ENCODE measurements at places on chromosomes 4 and X.
A peak's percentile ranks its signal among the peaks of the same experiment; 100 is the strongest.

DNA sequence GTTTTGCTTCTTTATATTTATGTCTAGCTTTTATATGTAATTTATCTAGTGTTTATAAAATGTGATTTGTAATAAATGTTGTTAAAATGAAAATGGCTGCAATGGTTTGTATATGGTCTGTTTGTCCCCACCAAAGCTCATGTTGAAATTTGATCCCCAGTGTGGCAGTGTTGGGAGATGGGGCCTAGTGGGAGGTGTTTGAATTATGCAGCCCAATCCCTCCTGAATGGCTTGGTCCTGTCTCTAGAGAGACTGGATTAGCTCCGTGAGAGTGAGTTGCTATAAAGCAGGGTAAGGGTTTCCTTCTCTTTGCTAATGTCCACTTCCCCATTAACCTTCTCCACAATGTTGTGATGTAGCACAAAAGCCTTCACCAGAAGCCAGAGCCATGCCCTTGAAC, 30.0 kb upstream of the JADE3 start:
- no peak for DNase-seq

- DNase-seq = no peak
Measured at GRCh38 chrX:38578167-38578566, 16.8 kb downstream of the TSPAN7 start.

DNA sequence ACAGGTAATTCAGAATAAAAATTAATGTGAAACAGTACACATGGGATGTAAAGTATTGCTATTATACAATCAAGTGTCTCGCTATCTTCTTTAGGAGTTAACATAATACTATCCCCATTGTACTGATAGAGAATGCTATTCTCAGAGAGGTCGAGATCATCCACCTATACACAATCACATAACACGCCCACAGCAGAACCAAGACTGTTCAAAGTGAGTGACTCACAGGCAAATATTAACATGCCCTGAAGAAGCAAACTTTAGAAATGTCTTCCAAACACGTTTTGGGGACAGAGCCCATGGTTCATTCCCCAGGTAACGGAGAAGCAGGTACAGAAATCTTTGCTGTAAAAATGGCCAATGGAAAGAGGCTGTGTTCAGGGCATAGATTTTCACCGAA, 50.1 kb upstream of the PHKA2 start:
- no peak for DNase-seq

GRCh38 chr4:100908540-100908939, 390.7 kb upstream of the EMCN start:
- no peak for DNase-seq

- DNase-seq = no peak
Measured at GRCh38 chr4:140084385-140084784, 69.6 kb downstream of the MAML3 start.

GRCh38 chrX:19670854-19671620, 155.7 kb upstream of the MAP3K15 start:
- no peak for DNase-seq

DNA sequence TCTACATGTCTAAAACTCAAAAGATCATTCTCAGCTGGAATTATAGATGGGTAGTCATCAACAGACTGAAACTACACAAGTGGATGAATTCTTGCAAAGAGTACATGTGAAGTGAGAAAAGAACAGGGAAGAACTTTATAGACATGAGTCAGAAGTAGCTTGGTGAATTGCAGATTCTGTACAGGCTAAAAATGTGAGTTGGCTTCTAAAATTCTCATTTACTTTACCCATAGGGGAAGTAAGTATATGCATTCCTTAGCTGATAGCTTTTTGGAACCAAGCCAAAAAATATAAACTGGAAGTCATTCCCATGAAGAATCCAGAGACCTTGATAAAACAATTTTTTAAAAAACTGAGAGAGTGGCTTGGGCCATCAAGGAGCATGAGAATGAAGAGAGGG, 584.2 kb upstream of the FTHL17 start:
- DNase-seq = no peak

GRCh38 chr4:180669680-180670079, 1573.5 kb upstream of the TENM3 start:
- DNase-seq = no peak

DNA sequence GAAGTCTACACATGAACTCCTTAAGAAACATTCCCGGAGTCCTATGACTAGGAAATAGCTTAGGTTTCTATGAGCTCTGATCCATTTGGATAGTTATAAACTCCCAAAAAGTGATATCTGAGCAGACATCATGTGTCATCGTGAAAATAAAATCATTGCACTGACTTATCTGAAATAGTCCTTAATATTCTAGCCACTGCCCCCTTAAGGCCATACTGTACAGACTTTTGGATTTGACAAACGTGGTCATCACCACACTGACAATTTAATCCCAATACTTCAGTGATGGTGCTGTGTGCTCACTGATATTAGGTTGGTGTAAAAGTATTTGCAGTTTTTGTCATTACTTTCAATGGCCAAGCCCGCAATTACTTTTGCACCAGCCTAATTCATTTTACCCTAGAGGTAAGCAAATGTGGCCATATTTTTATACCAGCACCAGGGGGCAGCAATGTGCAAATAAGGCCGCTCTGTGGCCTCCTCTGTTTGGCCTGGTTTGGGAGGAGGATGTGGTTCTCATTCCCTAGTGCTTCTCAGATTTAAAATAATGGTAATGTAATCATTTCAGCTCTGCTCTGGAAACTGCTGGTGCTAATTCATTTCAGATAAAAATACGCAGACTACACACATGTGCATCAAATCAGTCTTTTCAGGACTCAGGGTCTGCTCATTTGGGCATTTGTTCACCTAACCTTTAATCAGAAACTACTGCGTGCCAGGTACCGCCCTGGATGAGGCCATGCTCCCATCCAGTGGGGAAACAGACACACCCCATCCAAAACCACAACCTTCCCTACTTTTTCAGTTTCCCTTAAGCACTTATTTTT, 196.4 kb upstream of the C1QTNF7 start:
- peak; percentile 79 for DNase-seq

GRCh38 chr4:108821351-108821930, 58.6 kb upstream of the ETNPPL start:
- no peak for DNase-seq

- no peak for DNase-seq
Measured at GRCh38 chr4:7108660-7109059, 40.8 kb upstream of the GRPEL1 start.

DNA sequence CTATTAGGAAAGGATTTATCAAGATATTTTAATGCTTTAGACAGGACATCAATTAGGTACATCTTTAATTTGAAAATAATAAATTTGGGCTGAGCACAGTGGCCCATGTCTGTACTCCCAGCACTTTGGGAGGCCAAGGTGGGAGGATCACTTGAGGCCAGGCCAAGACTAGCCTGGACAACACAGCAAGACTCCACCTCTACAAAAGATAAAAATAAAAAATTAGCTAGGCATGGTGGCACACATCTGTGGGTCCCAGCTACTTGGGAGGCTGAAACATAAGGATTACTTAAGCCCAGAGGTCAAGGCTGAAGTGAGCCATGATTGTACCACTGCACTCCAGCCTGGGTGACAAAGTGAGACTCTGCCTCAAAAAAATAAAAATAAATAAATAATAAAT, 59.6 kb upstream of the IRF2 start:
- DNase-seq = no peak

DNA sequence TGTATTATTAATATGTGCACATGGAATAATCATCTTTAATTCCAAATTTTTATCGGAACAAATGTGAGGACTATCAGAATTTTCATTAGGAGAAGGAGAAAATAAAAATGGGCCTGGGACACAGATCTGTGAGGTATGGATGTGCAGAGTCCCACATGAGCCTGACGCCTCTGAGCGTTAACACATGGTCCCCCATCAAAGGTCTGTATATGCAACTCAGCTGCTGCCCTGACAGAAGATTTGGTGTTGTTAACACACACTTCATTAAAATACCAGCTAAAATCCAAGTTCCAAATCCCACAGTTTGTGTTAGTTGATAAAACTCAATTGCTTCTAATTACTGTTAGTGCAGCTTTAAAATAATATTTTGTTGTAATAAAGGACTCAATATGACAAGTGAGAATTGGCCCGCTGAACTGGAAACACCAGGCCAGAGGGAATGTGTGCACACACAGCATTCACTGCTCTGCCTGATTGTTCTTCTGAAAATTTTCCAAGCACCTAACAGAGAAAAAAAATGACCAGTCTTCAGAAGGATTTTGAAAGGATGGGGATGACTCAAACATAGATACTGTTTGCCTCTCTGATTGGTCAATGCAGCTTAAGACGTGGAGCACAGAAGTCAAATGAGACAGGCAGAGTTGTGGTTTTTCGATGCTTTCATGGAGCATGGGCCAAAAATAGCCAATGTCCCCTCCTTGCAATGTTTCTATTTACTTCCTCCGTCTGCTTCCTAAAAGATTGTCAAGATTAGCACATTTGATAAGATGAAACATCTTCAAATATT, 266.6 kb downstream of the NKX6-1 start:
- DNase-seq = no peak

GRCh38 chr4:73874386-73874785, 5.2 kb downstream of the CXCL1 start:
- DNase-seq = no peak

DNA sequence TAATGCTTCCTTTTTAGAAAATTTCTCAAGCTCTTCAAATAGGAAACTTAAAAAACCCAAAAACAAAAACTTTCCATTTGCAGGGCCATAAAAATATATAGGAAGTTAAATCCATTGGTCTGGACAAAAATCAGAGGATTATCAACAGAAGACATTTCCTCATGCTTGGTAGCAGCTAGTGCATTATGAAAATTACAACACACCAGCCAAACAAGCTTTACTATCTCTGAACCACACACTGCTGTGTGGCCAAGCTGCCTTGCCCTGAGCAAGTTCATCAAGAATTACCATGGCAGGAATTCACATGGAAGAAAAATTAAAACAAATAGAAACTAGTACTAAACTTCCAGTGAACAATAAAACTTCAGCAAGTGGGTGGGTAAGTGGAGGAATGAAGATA, 3.6 kb downstream of the USP46 start:
- DNase-seq = peak; percentile 58

- no peak for DNase-seq
Measured at GRCh38 chrX:32408389-32408788, 803.0 kb downstream of the DMD start.

DNA sequence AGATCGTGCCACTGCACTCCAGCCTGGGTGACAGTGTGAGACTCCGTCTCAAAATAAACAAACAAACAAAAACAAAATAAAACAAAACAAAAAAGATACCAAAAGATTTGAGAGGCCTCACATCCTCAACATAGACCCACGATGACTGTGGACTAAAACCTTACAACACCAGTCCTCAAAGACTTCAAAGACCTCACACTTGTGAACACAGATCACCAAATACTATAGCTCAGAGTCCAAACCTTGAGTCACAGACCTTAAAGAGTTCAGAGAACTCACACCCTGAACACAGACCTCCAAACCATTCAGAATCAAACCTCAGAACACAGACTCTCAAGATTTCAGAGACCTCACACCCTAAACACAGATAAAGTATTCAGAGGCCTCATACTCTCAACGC, 12.7 kb upstream of the PAGE4 start:
- no peak for DNase-seq

Measured in hematopoietic multipotent progenitor cell treated with erythropoietin and hydrocortisone succinate and interleukin-3 and kit ligand, for 8 days (in vitro differentiated cells).